Globus pallidus (tissue), 1 donor: ENCODE measurements at places on chromosomes 16 and 17.
A peak's percentile ranks its signal among the peaks of the same experiment; 100 is the strongest.

DNA sequence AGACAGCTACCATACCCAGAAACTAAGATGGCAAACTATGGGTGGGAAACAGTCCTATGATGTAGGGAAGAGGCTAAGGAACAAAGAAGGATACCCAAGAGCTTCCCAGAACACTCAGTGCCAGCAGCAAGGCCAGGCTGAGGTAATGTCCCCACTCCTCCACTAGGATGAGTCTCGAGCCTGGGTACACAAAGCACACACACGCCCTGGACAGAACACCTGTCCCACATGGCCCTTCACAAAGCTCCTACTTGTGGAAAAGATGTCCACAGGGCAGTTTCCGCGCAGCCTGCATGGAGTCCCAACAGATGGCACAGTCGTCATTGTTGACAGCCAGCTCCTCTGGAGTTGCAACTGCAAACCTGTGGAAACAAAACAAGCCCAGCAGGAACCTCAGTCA is 23.9 kb downstream of the AMFR start:
- no peak for DNase-seq

DNA sequence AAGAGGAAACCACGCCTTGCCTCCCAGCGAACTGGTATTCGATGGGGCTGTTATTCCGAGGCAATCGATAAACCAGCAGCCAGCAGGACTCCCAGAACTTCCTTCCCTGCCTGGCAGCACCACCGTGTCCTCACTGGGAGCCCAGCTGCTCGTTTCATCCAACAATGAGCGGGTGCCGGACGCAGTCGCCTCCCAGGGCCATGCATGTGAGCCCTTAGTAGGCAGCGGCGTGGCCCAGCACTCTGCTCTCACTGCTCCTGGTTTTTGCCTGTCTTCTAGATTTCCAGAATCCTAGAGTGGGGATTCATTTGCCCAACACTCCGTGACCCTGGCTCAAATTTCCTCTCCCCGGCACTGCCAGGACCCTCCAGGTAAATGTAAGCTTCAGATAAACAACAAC is 29.1 kb upstream of the RASD1 start:
- no peak for DNase-seq

DNA sequence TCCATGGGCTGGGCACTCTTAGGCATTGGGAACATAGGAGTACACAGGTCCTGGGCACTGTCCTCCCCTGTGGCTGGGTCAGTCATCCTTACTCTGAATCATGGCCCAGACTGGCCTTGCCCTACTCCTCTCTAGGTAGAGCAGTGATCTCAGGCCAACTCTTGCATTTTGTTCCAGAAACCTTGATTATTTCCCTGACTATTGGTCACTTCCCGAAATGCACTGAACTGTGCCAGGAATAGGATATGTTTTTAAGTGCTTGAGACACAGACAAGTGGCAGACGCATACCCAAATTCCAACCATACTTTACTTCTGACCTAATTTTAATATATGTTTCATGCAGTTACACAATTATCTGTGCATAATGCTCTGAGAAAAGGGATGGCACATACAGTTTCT is 10.3 kb downstream of the KRABD2 start:
- DNase-seq = no peak

DNA sequence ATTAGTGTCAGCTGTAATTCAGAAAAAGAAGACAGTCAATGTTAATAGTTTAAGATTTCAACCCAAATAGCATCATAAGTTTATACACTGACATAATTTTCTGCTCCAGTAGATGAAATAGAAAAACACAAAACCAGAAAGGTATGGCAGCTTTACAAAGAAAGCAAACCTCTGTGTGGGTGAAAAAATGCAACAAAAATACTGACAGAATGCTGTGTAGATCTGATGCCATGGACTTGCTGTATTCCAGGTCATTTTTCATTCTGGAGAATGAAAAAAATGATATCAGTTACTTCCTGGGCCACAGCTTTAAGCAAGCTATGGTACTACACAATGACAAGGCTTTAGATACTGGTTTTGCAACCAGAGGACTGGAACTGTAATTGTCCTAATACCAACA is 116.0 kb downstream of the MAP2K4 start:
- DNase-seq = no peak

DNA sequence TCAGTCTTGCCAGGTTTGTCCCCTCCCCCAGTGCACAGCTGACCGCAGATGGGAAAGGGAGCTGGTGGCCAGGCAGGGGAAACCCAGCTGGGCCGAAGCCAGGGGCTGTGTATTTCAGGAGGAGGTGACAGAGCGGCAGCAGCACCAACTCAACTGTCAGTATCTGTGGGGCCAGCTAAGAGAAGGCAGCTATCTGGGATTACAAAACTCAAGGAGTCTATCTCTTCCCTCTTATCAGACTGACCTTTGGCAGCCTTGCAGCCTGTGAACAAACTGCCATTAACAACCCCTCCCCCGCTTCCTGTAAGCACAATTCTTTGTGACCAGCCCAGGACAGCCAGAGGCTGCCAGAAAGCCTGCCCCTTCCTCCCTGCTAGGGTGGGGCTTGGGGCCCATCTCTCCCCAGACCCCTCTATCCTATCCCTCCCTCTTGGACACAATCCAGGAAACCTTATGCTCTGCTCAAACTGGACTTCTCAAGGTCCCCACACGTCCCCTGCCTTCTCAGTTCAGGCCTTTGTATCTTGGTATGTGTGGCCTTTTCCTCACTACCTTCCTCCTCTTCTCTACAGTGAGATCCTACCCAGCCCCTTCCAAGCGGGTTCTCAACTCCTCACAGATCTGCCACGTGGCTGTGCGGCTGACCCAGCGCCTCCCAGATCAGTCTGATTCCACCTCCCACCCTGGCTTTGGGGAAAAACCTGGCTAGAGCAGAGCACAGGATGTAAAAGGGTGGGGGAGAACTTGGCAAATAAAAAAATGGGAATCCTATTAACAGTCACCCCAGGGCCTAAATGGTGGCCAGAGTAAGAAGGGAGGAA is 10.5 kb downstream of the ST3GAL2 start:
- DNase-seq = peak; percentile 58

- DNase-seq = no peak
Measured at GRCh38 chr17:16052486-16052885, 52.9 kb downstream of the TTC19 start.

GRCh38 chr17:49741009-49741691 is 22.8 kb downstream of the FAM117A start:
- no peak for DNase-seq
